ENCODE measurements at places on chromosomes 4 and X.

GRCh38 chr4:174764105-174764729 is 64.8 kb downstream of the GLRA3 start:
- no peak for DNase-seq

DNA sequence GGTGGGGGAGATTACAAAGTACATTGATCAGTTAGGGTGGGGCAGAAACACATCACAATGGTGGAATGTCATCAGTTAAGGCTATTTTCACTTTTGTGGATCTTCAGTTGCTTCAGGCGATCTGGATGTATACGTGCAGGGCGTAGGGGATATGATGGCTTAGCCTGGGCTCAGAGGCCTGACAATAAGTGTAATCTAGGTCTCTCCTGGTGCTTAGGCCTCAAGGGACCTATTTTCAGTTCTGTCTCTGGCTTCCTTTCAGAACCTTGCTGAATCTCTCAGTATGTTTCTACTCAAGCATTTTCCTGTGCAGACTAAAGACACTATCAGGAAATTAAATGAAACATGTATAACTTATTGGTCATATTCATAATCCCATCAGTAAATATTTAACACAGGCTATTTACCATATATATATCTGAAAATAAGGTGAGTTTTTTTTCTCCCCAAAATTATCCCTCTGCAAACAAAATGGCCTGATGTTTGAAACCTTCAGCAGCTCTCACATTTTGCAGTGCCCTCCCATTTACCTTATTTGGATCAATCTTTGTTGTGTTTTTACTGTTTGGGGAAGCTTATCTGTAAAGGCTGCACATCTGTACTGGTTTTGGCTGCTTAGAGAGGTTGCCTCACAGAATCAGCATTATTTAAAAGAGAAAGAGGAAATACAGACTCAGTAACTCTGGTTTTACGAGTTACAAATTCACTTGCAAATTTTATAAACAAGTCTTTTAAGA is 2.3 kb upstream of the ZCCHC4 start:
- no peak for DNase-seq

- no peak for DNase-seq
Observed at GRCh38 chr4:158179465-158179864, 6.6 kb upstream of the GASK1B start.

DNA sequence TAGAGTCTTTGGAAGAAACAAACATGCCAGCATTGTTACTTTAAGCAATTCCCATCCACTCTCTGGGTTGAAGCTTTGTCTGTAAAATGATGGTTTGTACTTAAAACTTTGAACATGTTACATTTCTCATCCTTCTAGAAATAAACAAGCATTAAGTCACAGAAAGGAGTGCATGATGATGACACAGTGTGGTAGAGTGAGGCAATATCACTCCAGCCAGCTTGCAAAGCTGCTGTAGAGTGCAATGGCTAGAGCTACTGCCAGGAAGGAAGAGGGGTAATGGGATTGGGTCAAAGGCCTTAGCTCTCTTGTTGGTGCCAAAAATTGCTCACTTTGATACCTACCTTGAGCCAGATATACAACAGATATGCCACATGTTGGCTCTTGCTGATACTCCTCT is 12.3 kb upstream of the ENOX2 start:
- no peak for DNase-seq

GRCh38 chr4:177271091-177271490 is 38.6 kb upstream of the NEIL3 start:
- DNase-seq: no peak

GRCh38 chr4:147586637-147587036 is 30.6 kb upstream of the TMEM184C start:
- DNase-seq: no peak

- DNase-seq: no peak
Observed at GRCh38 chr4:8729408-8730149, 137.0 kb downstream of the CPZ start.

GRCh38 chrX:13868591-13868990 is 51.7 kb upstream of the GPM6B start:
- DNase-seq: no peak

GRCh38 chrX:1516596-1517104 is 20.3 kb downstream of the P2RY8 start:
- no peak for DNase-seq

GRCh38 chrX:25527596-25527995 is 511.8 kb upstream of the ARX start:
- DNase-seq: no peak

GRCh38 chr4:10524196-10524833 is 67.1 kb upstream of the ZNF518B start:
- DNase-seq: no peak

DNA sequence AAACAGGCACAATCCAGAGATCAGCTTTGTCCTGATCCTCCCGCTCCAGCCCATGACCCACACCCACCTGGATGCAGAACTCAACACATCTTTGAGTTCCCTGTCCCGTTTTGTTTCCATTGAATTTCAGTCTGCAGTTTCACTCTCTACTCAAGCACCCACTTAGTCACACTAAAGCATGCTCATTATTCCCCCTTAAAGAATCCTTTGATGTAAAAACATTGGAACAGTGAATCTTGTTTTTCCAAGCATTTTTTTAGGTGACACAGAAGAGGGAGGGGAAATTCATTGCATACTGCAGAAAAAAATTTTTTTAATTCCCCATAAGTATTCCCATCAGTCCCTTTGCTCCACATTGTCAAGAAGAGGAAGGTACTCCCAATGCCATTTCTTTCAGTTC is 249.7 kb upstream of the TTC29 start:
- DNase-seq: no peak

- no peak for DNase-seq
Observed at GRCh38 chrX:72009731-72010130, 99.1 kb downstream of the NHSL2 start.

- DNase-seq: no peak
Observed at GRCh38 chr4:175961604-175962003, 104.0 kb upstream of the WDR17 start.

- no peak for DNase-seq
Observed at GRCh38 chr4:166981847-166982246, 252.4 kb downstream of the SPOCK3 start.

Measured in tibial nerve (tissue), 4 donors.